Stimulated activated naive CD4-positive, alpha-beta T cell treated with Interleukin-2 at 50 U/mL for 16 hours (primary cell): ENCODE measurements at places on chromosomes 6 and 20.
A peak's percentile ranks its signal among the peaks of the same experiment; 100 is the strongest.

GRCh38 chr6:128499079-128499731, 21.2 kb downstream of the PTPRK start:
- no peak for DNase-seq

DNA sequence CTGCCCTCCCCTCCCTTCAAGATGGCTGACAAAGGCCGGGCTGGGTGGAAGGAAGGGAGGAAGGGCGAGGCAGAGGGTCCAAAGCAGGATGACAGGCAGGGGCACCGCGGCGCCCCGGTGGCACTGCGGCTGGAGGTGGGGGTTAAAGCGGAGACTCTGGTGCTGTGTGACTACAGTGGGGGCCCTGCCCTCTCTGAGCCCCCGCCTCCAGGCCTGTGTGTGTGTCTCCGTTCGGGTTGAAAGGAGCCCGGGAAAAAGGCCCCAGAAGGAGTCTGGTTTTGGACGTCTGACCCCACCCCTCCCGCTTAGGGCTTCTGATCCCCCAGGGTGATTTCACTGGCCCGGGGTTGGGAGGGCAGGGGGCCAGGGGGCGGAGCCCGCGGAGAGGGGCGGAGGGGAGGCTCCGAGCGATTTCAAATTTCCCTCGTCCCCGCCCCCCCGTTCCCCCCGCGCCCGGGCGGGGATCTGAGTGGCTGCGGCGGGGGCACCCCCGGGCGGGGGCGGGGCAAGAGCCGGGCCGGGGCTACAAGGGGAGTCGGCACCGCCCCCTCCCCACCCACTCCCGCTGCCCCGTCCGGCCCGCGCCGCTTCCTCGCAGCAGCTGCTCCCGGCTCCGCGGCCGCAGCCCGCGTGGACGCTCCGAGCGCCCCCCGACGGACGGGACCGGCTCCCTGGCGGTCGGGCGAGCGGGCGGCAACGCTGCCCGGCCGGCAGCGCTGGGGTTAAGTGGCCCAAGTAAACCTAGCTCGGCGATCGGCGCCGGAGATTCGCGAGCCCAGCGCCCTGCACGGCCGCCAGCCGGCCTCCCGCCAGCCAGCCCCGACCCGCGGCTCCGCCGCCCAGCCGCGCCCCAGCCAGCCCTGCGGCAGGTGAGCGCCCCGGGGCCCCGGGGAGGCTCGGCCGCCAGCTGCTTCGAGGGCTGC, at the start of gene DNMT3B:
TSS of gene DNMT3B (plus strand) at position 555 of the 923 bp plus-strand sequence. CDS start 17,939 bp downstream, outside the sequence.
- peak; percentile 60 for DNase-seq

DNA sequence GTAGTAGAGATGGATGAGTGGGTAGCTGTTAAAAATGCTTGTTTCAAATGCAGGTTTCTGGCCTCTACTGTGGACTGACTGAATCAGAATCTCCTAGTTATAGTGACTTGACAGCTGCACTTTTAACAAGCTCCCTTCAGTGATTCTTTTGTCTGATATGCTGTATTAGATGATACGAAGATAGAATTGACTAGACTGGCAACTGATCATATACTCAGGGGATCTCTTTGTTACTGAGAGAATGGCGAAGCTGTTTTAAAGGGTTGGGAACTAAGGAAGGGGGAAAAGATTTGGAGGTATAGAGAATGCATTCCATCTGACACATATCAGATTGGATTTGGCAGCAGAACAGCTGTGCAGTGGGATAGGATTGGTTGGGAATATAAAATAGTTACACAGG, 7.0 kb downstream of the ENPP4 start:
- DNase-seq: no peak

- DNase-seq: no peak
Measured at GRCh38 chr20:1013566-1014340, 11.6 kb upstream of the RSPO4 start.

- DNase-seq: no peak
Measured at GRCh38 chr20:3820901-3821727, 767 bp downstream of the AP5S1 start.

DNA sequence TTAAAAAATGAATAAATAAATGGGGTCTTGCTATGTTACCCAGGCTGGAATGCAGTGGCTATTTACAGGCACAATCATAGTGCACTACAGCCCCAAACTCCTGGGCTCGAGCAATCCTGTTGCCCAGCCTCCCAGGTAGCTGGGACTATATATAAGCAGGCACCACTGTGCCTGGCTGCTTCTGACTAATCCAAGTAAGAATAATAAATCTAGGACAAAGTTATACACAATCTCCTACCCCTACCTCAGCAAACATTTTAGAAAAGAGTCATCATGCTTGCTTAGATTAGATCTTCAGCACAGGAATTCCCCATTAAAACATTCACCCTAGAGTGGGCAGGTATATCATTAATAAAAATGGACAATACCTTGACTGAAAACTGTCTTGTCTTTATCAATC, 124.6 kb downstream of the REV3L start:
- DNase-seq: no peak

GRCh38 chr6:69279805-69280204, 517.0 kb downstream of the LMBRD1 start:
- no peak for DNase-seq

DNA sequence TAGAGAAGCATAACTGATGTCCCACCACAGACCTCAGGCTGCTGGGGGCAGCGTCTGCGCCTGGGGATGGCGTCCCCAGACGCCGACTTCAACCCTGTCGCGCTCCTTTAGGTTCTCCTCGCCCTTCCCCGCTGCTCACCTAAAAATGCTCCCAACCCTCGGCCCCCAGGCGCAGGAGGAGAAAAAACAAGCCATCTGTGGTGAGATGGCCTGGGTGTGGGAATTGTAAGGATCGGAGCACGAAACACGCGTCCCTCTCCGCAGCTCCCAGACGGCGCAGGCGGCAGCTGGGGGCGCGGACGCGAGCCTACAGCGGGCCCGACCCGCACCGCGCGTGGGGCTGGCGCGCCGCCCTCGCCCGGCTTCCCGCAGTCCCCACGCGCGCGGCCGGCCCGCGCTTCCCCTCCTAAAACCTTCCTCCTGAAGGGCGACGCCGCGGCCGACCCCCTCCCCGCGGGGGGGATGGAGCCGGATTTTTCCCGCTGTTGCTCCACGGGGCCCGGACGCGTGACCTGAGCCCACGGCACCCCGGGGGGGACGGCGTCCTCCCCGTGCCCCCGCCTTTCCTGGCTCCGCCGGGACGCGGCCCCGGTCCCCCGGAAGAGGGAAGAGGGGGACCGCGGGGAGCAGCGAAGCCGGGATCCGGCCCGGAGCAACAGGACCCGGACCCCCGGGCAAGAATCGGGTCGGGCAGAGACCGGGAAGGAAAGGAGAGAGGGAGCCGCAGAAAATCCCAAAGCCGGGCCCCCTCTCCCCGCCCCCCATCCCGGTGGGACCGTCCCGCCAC, 611 bp downstream of the EPB41L2 start:
- DNase-seq: no peak

DNA sequence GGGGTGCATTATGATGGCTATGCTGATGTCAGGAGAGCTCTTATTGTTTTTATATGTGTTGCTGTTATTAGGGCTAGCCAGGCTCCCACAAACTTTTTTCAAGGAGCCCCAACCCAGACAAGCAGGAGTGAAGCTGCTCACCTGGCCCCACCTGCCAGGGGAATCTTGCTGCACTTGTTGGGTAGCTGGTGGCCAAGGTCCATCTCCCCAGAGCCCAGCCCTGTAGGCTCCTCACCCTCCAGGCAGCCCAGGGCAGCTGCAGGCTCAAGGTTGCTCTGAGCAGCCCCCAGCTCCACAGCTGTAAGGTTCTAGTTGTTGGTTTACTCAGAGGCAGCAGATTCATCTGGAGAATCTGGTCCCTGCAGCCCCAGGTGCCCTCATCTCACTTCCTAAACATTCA, 46.8 kb upstream of the SIRPA start:
- no peak for DNase-seq

GRCh38 chr6:39411465-39411864, 89.0 kb upstream of the KCNK16 start:
- no peak for DNase-seq

GRCh38 chr6:113871975-113872374, 14.8 kb downstream of the MARCKS start:
- DNase-seq: no peak

DNA sequence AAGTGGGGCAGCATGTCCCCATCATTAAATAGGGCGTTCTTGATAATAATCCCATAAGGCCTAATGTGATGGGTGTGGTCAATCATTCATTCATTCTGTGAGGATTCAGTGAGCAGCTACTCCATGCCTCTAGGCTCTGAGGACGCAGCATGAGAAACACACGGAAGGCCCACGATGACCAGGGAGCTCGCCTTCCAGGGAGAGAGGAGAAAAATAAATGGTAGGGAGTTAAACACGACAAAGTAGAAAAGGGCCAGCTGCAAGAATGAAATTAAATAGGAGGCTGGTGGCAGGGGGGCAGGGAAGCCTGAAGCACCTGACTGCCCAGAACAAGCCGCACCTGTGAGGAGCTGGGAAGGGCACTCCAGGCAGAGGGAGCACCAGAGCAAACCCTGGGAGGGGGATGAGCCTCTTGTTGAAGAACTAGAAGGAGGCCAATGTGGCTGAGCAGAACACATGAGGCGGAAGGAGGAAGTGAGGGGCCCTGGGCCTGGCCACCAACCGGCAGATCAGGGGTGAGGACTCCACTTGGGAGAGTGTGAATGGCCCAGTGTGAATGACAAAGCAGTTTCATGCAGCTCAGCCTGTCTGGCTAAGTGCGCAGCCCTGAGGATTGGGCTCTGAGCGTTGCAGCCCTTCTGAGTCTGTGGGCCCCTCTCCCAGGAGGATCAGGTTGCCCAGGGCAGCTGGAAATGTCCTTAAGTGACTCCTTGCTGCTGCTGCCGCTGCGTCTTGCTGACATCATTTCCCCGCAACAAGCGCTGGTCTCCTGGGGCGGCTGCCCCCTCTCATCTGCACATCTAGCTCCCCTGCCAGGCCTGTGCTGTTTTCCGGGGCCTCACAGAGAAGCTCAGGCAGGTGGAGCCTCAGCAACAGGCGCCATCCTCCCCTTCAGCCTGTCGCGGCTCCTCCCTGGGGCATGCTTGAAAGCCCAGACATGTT, 99.9 kb downstream of the CDH26 start:
- peak; percentile 3 for DNase-seq

DNA sequence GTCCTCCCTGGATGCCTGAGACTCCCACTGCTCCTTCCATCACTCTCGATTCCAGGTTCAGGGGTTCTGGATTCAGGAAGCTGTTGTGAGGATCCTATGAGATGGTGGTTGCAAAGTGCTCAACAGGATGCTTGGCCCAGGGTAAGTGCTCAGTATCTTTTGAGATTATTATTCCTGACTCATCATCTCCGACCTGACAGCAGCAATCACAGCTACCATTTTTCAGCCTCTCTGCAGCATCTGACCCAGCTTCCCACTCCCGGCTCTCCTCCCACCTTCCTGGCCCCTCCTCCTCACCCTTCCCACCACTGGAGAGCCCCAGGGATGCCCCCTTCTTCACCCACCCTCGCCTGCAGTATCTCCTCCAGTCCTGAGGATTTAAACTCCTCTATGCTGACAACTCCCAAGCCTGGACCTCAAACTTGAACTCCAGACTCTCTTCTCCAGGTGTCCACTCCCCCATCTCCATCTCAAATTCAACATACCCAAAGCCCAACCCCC, 36.8 kb upstream of the KCNB1 start:
- no peak for DNase-seq

DNA sequence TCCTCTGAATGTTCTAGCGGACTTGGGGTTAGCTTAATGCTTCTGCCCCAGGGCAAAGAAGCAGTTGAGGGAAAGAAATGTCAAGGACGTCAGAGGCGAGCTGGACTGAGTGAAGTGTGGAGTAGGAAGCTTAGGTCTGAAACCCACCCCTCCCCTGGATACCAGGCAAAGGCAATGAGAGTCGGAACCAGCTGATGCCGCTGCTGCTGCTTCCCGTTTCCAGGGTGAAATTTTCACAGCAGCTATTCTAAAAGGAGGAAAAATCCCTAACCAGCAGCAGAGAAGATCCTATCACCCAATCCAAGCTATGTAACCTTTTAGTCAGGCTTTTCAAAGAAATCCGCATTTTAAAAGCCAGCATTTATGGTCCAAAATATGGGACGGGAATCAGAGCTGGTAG, 564.3 kb downstream of the LMBRD1 start:
- DNase-seq: no peak

DNA sequence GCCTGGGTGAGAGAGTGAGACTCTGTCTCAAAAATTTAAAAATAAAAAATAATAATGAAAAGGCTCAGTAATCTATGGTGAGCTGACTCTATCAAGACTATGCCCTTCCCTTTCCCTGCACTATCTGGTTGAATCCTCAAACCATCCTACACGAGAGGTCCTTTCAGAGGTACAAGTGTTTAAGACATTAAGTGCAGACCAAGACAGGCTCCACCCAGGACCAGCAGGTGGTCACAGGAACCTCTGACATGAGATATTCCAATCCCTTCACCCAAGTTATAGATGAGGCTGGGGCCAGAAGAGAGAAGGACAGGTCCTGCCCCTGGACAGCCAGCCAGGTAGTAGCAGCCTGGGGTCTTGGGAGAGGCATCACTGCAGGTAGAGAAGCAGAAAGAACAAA, 182.6 kb downstream of the NFATC2 start:
- no peak for DNase-seq

- DNase-seq: no peak
Measured at GRCh38 chr20:52619101-52619500, 353.1 kb upstream of the TSHZ2 start.

DNA sequence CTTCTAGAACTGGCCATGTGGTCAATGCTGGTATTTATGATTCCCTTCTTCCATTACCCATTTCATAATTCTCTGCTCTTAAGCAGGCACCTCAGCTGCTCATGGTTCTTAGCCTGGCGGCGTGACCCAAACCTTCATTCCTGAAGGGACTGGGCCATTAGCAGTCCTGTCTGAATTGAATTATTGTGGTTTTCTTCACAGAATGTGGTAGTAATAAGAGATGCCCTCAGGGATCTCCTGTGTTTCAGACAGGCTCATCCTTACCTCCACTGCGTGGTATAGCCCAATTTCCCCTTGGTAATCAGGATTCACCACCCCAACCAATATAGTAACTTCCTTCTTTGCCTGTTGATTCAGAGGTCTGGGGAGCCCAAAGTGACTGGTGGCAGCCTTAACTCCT, 37.6 kb downstream of the PKIB start:
- DNase-seq: no peak

DNA sequence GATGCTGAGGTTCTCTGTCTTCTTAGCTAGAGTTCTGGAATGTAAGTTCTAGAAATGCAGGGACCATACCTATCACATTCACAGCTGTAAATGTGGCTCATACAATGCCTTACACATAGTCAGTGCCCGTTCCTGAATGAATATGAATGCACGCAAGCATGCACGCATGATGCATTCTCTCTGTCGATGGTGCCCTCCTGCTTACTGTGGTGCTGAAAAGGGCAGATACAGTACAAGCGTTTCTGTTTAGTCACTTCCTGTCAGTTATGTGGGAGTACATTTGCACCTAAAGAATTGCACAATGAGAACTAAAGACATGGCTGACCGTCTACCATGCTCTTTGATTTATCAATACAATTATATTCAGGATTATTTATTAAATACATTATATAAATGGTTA, 152.2 kb upstream of the SOX4 start:
- no peak for DNase-seq
